ENCODE measurements at places on chromosomes 16 and 17.

DNA sequence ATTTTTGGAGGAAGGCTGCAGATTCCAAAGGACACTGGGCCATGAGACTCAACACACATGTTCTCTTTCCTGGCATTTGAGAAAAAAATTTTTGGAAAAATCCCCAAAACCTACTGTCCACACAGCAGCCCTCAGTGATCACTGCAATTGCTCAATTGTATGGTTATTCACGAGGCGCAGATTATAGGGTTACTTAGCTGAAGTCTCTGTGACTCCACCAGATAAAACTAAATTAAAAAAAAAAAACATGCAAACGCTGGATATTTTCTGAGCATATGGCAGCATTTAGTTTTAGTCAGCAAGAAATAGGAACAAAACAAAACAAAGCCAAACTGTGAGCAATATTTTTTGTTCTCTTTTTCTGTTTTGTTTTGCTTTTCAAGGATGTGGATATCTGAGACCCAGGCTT, 83.8 kb upstream of the FAM20A start:
- DNase-seq: no peak

GRCh38 chr17:48993305-48993704, 3.9 kb upstream of the IGF2BP1 start:
- DNase-seq: no peak

- DNase-seq: no peak
Measured at GRCh38 chr17:34730816-34731215, 151.4 kb downstream of the TMEM132E start.

- no peak for DNase-seq
Measured at GRCh38 chr16:60820361-60820760, 1215.9 kb downstream of the CDH8 start.

DNA sequence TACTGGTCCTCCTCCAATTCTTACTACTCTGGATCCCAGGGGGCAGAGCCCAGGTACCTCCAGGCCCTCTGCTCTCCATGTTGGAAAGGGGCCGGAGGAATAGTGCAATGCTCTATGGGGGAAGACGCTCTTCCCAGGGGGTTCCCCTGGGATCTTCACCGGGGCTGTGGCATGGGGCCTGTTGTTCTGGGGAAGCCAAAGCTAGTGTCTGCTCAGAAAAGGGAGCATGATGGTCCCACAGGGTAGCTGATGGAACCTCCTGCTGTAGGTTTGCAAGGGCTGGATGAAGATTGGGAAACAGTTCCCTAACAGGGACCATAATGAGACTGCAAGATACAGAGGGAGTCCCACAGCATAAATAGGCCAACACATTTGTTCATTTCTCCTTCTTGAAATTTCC, 114.7 kb downstream of the IRX5 start:
- DNase-seq: no peak

GRCh38 chr16:85107083-85107482, 5.2 kb downstream of the CIBAR2 start:
- DNase-seq: no peak

DNA sequence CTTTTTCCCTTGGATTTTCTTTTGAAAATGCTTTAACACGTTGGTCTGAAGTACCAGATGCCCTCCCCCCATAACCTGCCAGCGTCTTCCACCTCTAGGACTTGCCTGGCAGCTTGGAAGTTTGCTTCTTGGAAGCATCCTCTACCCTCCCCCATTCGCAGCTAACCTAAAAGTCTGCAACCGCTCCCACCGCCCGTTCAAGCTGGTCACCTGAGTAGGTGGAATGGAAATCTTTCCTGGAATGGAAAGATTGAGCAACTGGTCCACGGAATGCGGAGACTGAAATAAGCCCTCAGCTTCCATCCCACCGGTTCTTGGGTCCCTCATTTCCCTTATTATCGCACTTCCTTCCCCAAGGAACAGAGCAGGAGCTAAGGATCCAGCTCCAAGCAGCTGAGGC, 31.4 kb downstream of the HS3ST3B1 start:
- no peak for DNase-seq

GRCh38 chr16:2337431-2338296, 2.9 kb downstream of the ABCA3 start:
- DNase-seq: no peak

GRCh38 chr17:74117087-74117698, 86.3 kb upstream of the RPL38 start:
- no peak for DNase-seq

- DNase-seq: no peak
Measured at GRCh38 chr17:19787733-19788357, 39.7 kb upstream of the ALDH3A1 start.

DNA sequence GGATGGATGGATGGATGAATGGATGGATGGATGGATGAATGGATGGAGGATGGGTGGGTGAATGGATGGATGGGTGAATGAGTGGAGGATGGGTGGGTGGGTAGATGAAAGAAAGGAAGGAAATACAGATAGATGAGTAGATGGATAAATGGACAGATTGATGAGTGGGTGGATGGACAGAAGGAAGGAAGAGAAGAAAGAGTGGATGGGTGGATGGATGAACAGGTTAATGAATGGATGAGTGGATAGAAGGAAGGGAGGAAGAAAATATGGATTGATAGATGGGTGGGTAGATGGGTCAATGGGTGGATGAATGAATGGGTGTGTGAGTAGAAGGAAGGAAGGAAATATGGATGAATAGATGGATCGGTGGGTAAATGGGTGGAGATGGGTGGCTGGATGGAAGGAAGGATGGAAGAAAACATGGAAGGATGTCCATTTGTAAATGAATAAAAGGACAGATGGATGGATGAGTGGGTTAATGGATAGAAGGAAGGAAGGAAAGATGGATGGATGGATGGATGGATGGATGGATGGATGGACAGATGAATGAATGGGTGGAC, 97.3 kb upstream of the TNRC6C start:
- DNase-seq: no peak

DNA sequence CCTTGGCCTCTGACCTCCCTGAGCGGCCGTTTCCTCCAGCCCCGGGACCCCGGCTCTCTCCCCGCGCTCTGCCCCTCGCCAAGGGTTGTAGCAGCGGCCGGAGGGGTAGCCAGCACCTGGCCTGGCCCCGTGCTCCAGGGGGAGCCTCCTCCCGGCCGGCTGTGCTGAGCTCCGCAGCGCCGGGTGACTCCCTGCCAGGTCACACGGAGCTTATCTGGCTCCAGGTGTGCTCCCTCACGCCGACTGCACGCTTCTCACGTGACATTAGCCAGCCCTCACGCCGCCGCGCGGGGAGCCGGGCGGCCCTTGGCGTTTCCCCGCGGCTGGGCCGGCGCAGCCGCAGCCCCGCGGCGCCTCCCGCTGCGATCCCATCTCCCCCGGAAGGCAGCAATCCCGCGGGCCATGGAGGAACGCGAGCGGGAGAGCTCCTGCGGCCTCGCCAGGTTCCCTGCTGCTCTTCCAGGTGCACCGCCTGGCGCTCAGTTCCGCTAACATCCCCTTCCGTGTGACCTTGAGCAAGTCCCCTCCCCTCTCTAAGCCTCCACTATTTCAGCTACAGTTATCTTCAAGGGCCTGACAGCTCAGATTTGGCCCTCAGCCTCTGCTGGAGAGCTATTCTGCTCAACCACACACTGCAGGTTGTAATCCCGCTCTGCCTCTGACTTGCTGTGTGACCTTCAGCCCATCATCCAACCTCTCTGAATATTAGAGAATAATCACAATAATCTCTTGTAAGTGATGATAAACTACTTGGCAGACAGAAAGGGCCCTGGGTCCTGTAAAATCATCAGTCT, 3.4 kb downstream of the MYO18A start:
- no peak for DNase-seq

DNA sequence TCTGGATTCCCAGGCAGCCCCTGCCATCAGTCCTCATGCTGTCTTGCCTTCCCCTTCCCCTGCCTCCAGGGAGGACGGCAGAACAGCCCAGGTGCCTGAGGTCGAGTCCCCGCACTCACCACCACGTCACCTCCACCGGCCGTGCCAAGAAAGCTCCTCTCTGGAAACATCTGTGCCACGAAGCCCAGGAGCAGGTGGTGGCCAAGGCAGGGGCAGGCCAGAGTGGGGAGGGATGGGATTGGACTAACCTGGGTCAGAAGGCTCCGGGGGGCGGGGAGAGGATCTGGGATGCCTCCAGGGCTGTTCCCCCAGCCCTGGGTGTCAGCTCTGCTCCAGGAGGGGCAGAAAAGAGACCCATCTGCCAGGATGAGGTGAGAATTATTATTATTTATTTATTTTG, 7.4 kb upstream of the DPEP1 start:
- DNase-seq: no peak

- no peak for DNase-seq
Measured at GRCh38 chr16:83482545-83483162, 325.1 kb upstream of the HSBP1 start.

DNA sequence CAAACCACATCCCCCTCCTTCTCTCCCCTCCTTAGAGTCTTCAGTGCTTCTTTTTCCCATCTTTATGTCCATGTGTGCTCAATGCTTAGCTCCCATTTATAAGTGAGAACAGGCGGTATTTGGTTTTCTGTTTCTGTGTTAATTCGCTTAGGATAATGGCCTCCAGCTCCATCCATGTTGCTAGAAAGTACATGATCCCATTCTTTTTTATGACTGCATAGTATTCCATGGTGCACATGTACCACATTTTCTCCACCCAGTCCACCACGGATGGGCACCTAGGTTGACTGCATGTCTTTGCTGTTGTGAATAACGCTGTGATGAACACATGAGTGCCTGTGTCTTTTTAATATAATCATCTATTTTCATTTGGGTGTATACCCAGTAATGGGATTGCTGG, 44.3 kb downstream of the SLC39A11 start:
- DNase-seq: no peak

GRCh38 chr16:74561626-74562025, 45.3 kb downstream of the GLG1 start:
- no peak for DNase-seq

- no peak for DNase-seq
Measured at GRCh38 chr17:54900457-54901229, at the start of gene TOM1L1. Gene TOM1L1 (plus strand): TSS chr17:54900852. CDS start chr17:54900866, 14 bp downstream.

DNA sequence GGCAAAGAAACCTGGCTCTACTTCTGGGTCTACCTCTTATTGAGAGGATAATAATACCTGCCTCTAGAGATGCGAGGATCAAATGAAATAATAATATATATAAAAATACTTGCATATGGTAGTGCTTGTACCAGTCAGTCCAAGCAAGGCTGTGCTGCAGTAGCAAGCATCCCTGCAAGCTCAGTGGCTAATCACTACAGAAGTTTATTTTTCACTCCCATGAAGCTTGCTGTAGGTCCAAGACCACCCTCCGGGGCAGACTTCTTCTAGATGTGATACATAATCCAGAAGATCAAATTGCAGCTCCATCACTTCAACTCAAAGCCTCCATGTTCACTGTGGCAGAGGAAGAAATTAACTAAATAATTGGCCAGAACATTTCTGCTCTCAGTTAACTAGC, 48.9 kb upstream of the NKD1 start:
- DNase-seq: no peak

DNA sequence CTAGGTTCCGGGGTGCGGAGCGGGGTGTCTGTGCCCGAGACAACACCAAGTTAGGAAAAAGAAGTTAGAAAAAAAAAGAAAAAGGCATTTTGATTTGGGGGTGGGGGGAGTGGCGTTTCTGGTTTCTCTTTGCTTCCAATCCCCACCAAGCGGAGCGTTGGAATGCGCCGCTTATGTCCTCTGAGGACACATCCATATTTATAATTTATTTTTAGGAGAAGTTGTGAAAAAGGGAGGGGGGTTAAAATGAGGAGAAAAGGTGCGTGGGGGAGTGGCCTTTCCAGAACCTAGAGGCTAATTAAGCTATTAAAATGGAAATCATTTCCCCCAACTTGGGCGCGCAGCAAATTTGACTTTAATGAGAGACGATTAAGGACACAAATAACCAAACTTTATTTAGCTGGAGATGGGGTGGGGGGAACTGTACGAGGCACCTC, 232.1 kb downstream of the MRTFB start:
- DNase-seq: no peak

- no peak for DNase-seq
Measured at GRCh38 chr16:50469744-50470321, 78.4 kb upstream of the NKD1 start.

GRCh38 chr17:38404174-38404943, 23.9 kb upstream of the ARHGAP23 start:
- DNase-seq: no peak

Measured in omental fat pad (tissue), 4 donors.